Stimulated activated CD4-positive, alpha-beta T cell treated with anti-CD3 and anti-CD28 coated beads, Interleukin-1b, Interleukin-23, amount 100 ng/mL, for 1 hour (primary cell): ENCODE measurements at places on chromosomes 2 and 18.

DNA sequence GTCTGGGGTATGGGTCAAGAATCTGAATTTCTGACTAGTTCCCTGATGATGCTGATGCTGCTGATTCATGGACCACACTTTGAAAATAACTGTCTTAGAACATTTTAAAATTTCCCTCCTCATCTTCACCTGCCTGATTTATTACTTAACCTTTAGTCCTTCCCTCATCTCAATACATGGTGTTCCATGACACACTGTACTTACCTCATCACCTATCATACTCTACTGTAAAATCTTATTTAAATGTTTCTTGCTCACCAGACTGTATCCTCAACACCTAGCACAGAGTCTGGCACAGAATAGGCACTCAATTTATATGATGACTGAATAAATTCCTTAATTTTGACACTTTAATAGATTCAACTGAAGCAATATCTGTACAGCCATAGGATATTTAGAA is 95.7 kb downstream of the FAM161A start:
- no peak for DNase-seq

DNA sequence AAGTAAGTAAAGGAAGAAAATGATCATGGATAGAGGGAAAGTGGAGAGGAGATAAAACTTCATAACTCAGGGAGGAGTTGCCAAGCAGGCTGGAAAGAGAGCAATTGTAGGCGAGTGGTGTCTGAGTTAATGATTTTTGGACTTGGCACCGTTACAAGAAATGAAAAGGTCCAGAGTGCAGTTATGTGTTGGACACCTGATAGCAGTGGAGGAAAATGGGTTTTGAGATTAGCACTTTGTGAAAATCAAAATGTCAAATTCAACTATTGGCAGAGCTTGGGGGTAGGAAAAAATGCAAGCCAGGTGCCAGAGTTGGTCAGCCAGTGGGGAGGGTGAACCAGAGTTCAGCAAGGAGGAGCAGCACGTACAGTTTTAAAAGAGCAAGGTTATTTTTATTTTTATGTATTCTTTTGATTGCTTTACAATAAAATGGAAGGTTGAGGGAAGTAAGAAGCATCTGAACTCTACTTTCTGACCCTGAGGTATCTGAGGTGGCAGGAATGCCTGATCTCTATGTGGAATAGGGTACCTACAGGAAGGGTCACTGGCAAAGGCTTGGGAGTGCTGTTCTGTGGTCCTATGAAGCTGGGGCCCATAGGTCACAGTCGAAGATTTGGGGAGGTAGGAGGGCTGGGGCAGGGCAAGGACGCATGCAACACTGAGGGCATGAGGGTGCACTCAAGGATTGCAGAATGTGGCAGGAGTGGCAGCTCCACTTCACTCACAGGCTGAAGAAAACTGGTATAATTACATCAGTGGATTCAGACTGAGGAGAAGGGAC is 127.5 kb downstream of the CD8B2 start:
- DNase-seq: no peak

DNA sequence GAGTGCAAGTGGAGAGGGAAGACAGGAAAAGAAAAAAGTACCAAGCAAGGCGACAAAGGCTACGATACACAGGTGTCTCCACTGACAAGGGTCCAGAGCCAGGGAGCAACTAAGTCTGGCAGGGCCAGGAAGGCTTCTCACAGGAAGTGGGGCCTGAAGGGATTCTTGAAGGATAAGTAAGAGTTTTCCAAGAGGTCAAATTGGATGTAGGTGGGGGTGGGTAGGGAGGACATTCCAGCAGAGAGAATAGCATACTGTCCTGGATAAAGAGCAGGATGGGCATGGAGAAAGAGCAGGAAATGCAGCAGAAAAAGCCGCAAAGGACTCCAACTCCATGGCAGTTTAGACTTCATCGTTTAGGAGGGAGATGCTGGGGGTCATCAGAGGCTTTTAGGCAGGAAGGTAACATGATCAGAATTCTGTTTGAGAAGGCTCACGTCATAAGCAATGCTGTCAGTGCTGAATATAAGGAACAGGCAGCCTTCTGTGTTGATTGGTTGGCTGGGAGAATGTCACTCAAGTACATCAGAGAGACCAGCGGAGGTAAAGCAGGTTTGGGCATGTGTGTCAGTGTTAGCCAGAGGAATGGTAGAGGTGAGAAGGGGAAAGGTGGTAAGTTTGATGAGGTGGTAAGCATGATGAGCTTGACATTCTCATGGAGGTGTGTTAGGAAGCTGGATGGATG is 35.1 kb downstream of the ARHGAP25 start:
- no peak for DNase-seq

DNA sequence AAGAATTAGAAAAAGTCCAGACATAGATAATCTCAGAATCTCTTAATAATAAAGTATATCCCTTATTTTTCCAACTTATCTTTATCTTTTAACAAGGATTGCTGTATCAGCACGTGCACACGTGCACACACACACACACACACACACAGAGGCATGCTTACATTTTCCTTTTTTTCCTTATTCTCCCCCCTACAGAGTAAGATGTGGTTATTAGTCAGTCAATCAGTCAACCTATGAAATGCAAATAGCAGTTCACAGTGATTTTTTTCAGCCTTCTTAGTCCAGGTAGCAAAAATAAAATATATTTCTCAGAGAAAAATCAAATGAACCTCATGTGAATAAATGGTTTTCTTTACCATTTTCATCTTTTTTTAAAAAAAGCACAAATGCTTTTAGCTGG is 506.2 kb upstream of the SLC39A10 start:
- no peak for DNase-seq

DNA sequence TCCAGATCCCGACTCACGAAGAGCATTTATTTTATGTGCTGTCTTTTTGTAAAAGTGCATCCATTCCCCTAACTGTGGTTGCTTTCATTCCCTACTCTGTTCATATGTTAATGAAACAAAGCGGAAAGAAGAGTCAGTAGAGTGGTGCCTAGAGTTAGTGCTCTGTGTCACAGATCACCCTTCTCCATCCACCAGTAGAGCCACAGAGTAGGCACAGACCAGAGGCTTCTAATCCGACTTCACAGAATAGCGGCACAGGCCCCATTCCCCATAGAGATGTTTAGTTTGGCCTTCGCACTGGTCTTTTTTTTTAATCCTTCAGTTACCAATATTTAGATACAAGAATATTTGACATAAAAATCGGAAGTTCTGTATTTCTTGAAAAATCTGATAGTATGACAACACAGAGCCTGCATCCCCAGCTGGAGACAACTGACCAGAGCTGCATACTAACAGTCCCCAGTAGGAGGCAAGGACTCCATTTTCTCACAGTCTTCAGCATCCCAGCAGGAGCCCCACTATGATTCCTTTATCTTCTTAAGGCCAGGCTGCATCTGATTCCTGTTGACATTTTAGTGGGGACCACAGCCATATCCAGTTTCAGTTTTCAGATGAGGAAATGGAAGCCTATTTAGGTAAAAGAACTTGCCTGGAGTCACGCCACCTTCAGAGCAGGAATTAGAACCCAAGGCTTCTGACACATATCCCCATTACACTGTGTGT is 7.0 kb downstream of the G6PC2 start:
- DNase-seq: no peak

GRCh38 chr2:224959556-224959955 is 82.7 kb downstream of the DOCK10 start:
- no peak for DNase-seq

- DNase-seq: no peak
These were observed 76.9 kb downstream of the DIS3L2 start for GRCh38 chr2:232038251-232038880.

- DNase-seq: no peak
These were observed 39.7 kb upstream of the SEMA4C start for GRCh38 chr2:96909611-96910021.

GRCh38 chr2:88220718-88221117 is 50.6 kb downstream of the THNSL2 start:
- DNase-seq: no peak

- DNase-seq: no peak
These were observed 63.4 kb downstream of the LHCGR start for GRCh38 chr2:48691935-48692691.

DNA sequence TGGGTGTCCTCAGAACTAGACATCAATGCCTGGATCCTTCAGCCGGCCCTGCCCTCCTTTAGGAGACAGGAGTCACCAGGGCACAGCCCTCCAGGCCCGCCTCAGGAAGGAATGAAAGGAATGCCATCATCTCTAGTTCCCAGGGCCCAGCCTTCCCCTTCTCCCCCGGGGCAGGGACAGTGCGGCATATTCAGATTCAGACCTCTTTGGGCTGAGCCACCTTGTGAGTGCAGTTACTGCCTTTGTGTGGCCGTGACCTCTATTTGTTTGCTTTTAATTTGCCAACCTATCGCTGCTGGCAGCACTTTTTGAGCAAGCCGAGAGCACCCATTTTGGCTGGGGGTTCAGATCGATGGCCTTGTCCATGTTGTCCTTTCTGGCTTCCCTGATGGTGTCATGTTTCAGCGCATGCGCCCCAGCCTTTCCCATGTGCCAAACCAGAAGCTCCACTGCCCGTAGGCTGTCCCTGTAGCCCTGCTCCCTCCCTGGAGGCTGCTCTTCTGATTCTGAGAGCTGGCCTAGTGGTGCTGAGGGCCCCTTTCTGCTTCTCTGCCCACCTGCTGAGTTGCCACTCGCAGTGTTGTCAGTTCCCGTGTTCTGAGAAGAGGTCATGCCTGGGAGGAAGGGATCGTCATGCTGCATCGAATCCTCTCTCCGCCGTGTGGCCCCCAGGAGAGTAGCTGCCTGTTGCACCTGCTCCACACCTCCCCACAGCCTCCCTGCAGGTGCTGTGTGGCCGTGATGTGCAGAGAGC is 10.9 kb downstream of the ANKRD23 start:
- DNase-seq: no peak
